ENCODE measurements at places on chromosomes 1 and 21.

DNA sequence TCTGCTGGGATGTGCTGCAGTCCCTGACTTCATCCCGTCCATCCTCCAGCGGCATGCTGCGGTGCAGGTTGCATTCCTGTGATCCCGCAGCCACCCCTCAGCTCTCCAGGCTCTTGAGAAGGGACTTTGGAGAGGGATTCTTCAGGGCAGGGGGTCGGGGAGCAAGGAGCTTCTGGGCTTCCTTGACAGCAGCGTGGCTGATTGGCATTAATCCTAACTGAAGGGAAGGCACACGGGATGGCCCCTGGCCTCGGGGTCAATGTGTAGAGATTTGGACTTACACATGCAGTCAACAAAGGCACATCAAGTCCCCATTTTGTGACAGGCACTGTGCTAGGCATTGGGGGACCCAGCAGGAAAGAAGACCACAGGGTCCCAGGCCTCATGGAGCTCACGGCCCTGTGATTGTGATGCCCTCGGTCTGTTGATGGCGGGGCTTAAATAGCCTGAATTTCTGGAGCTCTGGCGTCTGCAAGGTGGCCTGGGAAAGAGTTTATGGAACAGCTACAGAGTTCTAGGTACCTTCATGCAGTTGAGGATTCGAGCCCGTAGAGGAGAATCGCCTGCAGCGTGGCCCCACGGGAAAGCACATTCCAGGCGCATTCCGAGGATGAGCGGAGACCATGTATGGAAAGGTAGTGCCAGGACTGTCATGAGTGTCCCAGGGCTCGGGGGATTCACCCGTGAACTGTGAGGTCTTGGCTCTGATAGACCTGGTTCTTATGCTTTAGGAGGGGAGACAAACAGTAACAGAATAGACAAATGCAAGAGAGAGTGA lies 20.1 kb downstream of the PSEN2 start:
- no peak for DNase-seq

GRCh38 chr1:225653463-225654276 lies 747 bp upstream of the ENAH start:
- peak; percentile 49 for DNase-seq

GRCh38 chr1:185788386-185788785 lies 54.2 kb downstream of the HMCN1 start:
- DNase-seq: no peak

DNA sequence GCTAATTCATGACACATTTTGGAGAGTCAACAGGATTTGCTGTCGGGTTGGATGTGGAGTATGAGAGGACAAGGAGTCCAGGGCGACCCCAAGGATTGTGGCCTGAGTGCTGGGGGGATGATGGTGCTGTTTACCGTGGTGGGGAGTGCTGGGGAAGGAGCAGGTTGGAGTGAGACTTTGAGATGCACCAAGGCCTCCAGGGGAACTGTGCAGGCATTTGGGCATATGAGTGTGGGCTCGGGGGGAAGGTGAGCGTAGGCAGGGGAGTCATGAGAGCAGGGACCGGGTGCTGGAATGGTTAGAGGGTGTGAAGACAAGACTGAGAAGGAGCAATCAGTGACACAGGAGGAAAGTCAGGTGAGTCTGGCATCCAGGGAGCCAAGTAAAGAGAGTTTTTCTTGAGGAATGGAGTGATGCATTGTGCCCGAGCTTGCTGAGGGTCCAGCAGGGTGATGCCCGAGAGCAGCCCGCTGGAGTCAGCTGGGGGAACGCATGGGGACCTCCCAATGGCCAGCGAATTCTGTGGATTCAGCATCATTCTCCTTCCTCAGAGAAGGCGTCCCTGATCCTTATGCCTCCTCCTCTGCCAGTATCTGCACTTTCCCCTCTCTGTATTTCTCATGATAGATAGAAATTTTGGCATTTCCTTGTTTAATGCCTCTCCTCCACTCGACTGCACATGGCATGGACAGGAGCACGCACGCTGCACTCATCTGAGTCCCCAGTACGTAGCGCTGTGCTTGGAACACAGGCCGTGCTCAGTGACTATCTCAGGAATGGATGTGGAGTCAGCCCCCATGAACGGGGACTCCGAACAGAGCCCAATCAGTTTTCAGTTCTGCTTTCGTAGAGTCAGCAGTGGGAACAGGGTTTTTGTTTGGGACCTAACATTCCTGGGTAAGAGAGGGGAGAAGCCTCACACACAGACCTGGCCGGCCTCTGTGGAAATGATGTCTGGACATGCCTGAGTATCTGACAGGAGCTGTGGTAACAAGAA lies 52.1 kb upstream of the ETV3 start:
- DNase-seq: no peak

- no peak for DNase-seq
Measured at GRCh38 chr1:225430301-225430700, 2.5 kb upstream of the LBR start.

DNA sequence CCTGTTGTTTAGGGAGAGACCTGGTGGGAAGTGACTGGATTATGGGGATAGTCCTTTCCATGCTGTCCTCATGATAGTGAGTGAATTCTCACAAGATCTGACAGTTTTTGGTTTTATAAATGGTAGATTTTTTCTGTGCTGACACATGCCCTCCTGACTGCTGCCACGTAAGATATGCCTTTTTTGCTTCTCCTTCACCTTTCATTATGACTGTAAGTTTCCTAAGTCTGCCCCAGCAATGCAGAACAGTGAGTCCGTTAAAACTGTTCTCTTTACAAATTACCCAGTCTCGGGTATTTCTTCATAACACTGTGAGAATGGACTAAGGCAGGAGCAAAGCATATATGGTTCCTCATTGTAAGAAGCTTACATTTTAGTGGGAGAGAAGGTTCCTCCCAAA lies 1727.2 kb downstream of the NCAM2 start:
- no peak for DNase-seq

DNA sequence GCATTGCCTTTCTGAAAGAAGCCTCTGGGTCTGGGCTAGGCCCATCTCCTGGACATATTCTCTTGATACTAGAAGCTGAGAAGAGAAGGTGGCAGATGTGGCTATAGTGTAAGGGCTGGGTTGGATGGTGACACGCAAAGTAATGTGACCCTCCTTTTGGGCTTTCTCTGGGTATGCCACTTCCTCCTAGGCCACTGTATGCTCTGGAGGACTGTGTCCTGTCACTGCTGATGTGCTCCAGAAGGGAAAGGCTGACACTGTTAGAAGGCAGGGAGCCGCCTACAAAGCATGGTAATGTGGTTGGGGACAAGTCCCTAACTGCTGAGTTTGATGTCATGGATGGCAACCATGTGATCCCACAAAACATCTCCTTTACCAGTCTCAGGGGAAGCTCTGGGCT lies 112.1 kb downstream of the BCAR3 start:
- no peak for DNase-seq

GRCh38 chr1:159941591-159942560 lies 3.5 kb downstream of the IGSF9 start:
- no peak for DNase-seq

All from activated CD4-positive, alpha-beta T cell treated with anti-CD3 and anti-CD28 coated beads for 36 hours (primary cell).